Eye (tissue), 1 donor: ENCODE measurements at places on chromosomes 3 and 15.

DNA sequence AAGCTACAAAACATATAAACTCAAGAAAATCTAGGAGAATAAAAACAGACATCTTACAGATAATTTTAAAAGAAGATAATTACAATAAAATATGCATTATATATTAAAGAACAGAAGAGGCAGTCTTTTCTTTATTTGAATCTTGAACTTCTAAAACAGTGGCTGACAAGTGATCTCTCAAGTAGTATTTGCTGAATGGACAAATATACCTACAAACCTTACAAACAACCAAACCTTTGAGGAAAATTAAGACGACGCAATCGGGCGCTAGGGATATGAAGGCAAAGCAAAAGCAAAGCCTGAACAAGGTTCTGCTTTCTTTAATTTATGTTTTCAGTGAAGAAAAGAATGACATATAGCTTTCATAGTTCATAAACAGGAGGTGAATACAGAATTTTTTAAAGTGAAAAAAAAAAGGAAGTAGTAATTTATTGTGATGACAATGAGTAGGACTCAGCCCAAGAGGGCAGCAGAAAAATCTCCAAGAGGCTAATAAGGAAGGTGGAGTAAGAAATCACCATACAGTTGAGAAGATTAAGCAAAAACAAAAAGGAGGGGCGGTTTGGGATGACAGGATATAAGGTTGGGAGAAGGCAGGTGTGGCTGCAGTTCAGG, 347.8 kb downstream of the TBC1D5 start:
- DNase-seq: no peak

DNA sequence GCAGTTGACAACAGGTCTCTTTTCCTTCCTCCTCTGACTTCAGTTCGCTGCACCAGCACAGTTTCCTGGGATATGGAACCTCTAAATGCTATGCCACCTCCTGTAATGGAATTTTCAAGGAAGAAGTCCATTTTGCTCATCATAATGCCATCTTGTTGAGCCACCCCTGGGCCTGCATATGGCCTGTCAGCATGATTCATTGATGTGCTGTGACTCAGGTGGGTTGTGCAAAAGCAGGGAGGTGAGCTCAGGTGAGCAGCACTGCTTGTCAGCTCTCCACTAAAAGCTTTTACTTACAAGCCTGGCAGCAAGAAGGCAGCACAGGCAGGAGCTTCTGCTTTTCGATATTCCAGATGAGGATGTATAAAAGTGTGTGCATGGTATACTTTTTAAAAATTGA, 247.1 kb upstream of the LMCD1 start:
- DNase-seq: no peak

DNA sequence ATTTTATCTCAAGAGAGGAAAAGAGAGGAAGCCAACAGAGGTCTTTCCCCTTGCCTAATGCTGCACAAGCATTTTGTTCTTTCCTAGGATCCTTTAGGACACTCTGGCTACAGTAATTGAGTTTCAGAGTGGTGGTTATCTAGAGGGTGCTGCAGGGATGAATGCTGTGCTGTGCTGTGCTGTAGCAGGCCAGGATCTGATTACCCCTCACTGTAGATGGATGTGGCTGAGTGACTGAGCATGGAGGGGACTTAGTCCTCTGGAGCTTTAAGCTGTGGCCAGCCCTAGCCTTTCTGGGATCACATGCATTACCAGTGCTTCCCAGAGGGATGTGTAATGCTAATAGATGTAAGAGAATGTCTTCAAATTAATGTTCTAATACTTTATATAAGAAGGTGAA, 94.8 kb downstream of the SLC9A9 start:
- DNase-seq: no peak

GRCh38 chr3:54963641-54964040, 35.8 kb upstream of the LRTM1 start:
- DNase-seq: no peak

GRCh38 chr3:105656651-105657504, 211.9 kb downstream of the CBLB start:
- no peak for DNase-seq

DNA sequence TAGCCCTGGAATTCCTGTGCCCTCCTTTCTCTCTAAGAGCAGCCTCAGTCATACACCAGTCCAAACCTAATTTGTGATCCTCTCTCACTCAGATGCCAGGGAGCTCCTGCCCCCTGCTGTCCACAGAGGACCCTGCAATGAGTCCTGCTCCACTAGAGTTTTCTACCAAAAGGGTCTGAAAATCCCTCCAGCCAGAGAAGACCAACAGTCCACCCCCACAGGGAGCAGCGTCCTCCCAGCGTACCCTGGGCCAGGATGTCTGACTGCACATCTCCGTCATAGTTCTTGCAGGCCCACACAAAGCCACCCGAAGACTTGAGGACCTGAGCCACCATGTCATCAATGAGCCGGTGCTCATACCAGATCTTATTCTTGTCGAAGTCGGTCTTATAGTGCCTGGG, 15.4 kb downstream of the IDH2 start:
- DNase-seq: no peak

DNA sequence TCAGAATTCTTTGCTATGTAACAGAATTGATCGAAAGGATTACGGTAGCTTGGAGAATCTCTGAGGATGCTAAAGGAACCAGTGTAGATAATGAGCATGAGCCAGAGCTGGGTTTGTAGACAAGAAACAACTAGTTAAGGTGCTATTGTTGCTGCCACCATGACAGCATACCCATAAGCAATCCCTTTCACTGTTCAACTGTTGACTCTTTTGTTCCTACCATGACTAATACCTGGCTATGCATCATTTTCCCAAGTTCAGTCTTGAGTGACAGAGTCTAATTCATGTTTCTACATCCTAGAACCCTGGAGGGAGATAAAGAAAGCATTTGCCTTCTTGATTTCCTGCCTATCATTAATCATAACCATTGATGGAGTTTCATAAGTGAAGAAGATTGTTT, 600.3 kb downstream of the OTOL1 start:
- DNase-seq: no peak

DNA sequence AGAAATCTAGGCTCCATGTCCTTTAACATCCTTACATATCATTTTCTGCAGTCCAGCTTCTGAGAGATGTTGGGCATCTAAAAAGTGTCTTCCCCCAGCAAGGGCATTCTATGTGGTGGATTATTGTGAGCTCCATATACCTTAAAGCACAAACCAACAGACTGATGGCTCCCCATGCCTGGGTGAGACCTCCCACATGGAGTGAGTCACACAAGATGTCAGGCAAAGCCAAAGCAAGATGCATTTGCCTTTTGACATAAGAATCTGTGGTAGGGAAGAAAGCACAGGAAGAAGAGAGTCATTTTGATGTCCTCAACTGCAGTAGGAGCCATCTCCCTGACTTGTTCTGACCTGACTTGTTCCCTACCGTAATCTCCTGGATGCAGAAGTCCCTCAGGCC, 238.7 kb upstream of the EIF1B start:
- no peak for DNase-seq

DNA sequence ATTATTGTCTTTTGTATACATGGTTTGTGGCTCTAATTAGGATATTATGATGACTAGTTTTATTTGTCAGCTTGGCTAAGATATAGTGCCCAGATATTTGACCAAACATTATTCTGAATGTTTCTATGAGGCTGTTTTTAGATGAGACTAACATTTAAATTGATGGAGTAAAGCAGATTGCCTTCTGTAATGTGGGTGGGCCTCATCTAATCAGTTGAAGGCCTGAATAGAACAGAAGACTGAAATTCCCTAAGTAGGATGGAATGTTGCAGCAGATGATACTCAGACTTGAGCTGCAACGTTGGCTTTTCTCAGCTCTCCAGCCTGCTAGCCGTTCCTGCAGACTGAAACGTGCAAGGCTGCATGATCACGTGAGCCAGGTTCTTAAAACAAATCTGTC, 546.5 kb downstream of the EDEM1 start:
- no peak for DNase-seq

DNA sequence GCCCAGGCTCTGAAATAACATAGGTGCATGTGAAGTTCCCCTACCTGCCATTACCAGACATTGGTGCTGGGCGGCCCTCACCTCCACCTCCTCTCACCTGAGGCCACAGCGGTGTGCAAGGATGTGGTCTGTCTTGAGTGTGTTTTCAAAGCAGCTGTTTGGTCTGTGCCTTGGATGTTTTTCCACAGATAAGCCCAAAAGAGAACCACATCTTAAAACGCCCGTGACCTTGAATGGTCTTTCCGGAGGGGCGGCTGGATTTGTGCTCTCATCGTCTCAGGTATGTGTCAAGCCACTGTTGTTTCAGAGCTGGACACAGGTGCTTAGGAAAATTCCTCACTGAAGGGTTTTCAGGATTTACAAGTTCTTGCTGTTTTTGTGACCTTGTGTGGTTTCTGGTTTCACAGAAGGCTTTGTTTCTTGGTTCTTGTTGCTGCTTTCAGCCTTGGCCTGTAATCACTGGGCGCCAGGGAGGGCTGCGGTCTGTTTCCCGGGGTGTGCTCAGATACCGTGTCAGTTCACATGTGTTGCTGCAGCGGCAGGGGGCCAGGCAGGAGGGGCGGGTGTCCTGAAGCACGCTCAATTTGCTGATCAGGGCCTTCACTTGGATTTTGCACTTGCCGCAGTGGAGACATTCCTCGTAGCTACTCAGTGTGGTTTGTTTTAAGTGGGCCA, 128.4 kb downstream of the IGF1R start:
- DNase-seq: peak; percentile 76

DNA sequence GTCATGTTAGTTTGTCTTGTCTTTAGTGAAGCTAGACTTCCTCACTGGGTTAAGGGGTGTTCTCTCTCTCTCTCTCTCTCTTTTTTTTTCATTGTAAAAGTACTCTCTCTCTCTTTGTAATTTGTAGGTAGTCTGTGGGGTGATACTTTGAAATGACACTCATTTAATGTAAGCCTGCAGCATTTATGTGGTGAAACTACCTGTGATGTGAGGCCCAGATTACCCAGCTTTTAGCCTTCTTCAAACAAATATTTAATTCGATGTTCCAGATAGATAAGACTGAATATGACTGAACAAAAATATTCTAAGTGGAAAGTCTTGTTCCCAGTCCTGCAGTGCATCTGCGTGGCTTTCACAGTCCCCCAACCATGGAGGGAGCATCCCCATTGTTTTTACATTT, 49.7 kb downstream of the SQOR start:
- no peak for DNase-seq

GRCh38 chr3:4077950-4078349, 225.2 kb upstream of the SETMAR start:
- DNase-seq: peak; percentile 24

GRCh38 chr3:10248984-10249748, 907 bp downstream of the TATDN2 start:
- peak; percentile 30 for DNase-seq

- DNase-seq: peak; percentile 91
Measured at GRCh38 chr3:186108106-186108940, 566 bp downstream of the ETV5 start.

GRCh38 chr15:72163719-72164118, 33.9 kb downstream of the GRAMD2A start:
- DNase-seq: no peak

GRCh38 chr3:158434412-158435038, 136.5 kb upstream of the MLF1 start:
- DNase-seq: peak; percentile 90

DNA sequence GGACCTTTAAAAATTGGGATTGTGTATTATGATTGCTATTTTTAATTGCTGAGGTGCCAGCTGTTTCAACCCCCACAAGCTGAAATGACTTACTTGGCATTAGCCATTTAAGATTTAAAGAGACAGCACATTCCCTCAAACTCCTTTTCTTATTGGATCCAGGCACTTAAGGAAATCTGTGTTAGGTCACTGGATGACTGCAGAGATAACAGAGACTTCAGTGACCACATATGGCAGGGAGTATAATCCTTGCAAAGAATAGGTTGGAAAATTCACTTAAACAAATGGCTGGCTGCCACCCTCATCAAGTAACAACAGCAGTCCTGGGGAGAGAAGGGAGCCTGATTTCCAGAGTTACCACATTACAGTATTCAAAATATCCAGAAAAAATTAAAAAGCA, 66.6 kb downstream of the SLMAP start:
- no peak for DNase-seq

GRCh38 chr15:79943820-79944219, 27.2 kb downstream of the BCL2A1 start:
- DNase-seq: no peak

DNA sequence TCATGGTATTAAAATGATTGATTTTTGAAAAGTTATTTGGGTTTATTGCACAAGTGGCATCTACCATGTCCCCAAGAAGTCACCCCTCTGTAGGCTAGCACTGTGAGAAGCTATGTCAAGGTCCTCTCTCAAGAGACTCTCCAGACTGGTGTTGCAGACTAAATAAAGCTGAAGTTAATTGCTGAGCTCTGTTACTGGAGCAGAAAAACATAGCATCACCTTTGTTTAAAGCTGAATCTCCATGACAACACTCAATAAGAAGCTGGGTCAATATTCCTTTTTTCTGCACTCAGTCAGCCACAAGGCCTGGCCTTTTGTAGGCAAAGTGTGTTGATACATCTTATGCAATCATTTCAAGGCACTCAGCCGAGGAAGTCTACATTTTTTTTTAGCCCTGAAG, 806.6 kb upstream of the LMCD1 start:
- DNase-seq: peak; percentile 69
